Left lobe of liver (tissue), 2 donors: ENCODE measurements at places on chromosomes 12 and 14.

- DNase-seq: no peak
Observed at GRCh38 chr14:94936401-94936892, 166.5 kb upstream of the GSC start.

GRCh38 chr12:49891476-49891875 is 12.2 kb downstream of the FAIM2 start:
- DNase-seq: no peak

GRCh38 chr12:115597157-115597712 is 680.3 kb downstream of the MED13L start:
- no peak for DNase-seq

GRCh38 chr14:53151523-53152183 is 1.5 kb downstream of the DDHD1 start:
- DNase-seq: no peak

DNA sequence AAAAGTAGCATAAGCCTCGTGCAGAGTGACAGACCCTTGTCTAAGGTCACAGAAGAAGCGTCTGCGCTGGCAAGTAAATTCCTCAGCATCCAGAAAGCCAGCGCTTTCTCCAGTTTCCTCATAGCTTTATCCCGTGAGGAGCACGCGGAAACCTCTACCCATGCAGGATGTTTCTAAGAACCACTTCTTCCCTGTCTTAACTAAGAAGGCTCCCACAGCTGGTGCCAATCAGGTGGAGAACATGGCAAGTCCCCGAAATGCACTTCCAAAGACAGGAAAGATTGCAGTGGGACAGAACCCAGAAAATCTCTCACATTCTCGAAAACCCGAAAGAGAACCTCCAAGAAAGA is 968 bp upstream of the ARID4A start:
- no peak for DNase-seq

DNA sequence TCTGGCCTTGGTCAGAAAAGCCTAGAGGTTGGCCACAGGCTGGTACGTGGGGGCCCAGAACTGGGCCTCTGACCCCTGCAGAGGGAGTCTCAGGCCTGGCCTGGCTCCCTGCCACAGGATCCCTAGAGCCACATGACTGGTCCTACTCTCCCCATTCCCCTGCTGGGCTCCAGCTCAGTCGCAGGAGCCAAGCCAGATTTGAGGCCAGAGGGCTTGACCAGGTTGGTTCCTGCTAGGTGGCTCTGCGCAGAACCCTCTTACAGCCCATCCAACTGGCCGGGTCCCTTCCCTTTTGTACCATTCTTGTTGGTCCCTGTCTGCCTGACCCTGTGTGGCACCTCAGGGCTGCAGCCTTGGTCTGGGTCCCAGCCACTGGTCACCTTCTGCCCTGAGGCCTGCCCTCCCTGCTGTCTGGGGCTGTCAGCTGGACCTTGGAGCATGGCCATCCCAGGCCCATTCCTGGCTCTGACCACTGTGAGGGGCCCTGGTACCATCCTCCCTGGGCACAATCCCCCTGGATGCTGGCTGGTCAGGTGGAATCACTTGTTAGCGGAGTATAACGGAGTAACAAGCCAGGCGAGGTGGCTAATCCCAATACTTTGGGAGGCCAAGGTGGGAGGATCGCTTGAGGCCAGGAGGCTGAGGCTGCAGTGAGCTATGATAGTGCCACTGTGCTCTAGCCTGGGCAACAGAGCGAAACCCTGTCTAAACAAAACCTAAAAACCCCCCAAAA is 22.9 kb upstream of the PPP1R13B start:
- peak; percentile 48 for DNase-seq

DNA sequence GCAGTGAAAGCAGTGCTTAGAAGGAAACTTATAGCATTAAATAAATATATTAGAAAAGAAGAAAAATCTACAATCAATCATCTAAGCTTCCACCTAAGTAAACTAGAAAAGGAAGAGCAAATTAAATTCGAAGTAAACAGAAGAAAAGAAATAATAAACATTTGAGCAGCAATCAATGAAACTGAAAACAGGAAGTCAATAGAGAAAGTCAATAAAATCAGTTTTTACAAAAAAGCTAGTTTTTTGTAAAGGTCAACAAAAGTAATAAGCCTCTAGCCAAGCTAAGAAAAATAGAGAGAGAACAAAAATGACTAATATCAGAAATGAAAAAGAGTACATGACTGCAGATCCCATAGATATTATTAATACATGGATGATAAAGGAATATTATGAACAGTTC is 34.2 kb upstream of the KTN1 start:
- DNase-seq: no peak

DNA sequence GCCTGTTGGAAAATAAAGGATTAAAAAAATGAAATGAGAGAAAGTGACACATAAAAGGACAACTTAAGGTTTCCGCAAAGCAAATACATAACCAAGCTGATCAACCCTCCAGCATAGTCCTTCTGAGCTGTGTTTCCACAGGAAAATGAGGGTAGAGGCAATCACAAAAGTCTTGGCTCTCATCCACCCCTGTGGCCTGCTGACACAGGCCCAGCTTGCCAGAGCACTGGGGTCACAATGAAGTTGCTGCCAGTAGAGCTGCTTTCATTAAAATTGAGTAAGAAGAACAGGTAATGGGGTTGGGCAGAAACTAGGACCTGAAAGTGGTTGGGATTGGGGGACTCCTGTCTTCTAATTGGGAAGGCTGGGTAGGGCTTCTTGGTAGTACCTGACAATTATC is 65.9 kb downstream of the RERG start:
- peak; percentile 74 for DNase-seq

- DNase-seq: no peak
Observed at GRCh38 chr12:85843606-85844310, 7.5 kb upstream of the RASSF9 start.

DNA sequence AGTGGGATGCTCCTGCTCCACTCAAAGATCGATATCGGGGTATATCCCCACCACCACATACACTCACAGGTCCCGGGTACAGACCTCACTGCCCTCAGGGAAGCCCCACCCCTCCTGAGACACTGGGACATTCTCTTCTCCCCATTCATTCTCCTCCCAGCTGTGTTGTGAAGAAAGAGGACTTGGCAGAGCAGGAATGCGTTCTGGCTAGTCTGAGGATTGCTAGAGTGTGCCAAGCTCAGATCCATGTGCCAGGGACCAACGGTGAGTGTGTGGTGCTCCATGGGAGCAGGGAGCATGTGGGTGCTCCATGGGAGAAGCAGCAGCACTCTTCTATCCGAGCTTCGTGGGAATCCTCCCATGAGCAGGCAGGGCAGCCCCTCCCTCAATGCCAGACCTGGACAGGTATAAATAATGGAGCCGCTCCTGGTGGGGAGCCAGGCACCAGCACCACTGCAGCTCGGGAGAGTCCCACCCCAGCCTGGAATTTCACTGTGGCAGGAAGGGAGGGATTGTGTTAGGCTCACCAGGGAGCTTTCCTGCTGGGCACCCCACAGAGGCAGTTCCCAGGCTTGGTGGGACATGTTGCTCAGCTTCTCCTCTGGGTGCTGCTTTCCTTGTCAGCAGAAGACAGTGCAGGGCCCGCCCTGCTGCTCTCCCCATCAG is 2.3 kb upstream of the KRT5 start:
- peak; percentile 34 for DNase-seq

DNA sequence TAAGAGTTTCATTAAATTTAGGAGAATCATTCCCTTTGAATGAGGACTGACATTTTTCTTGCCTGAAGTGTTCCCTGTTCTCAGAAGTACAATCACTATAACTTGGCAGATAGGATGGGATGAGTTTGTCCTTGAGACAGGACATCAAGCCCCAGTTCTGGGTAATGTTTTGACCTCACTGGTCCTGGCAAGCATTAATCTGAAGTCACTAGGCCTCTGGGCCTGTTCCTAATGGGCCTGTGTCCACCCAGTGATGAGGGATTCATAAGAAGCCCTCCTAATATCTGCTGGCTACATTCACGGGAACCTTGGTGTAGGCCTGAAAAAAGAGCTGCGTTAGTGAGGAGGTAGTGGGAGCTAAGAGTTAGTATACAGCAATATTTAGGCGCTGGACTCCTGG is 37.2 kb downstream of the NINJ2 start:
- no peak for DNase-seq

- DNase-seq: peak; percentile 29
Observed at GRCh38 chr14:54785778-54786770, 116.6 kb downstream of the GCH1 start.

- no peak for DNase-seq
Observed at GRCh38 chr14:82422230-82422629, 888.6 kb upstream of the SEL1L start.

DNA sequence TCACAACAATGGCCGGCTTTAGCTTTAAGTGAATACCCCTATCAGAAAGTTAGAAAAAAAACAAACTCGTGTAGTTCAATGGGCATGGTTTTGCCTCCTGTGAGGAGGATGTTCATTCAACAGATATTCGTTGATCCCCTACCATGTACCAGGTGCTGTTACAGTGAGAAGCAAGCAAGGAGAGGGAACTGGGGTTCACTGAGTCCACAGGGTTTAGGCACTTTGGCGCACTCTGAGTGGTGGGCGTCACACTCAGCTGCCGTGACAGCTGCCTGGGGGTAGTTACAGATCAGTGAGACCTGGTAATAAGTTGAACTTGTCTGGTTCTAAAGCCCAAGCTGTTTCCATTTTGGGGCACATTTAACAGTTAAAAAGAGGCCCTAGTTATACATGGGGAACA is 74.2 kb downstream of the PAPOLA start:
- no peak for DNase-seq

- peak; percentile 73 for DNase-seq
Observed at GRCh38 chr14:77044783-77045237, 16.3 kb upstream of the IRF2BPL start.

DNA sequence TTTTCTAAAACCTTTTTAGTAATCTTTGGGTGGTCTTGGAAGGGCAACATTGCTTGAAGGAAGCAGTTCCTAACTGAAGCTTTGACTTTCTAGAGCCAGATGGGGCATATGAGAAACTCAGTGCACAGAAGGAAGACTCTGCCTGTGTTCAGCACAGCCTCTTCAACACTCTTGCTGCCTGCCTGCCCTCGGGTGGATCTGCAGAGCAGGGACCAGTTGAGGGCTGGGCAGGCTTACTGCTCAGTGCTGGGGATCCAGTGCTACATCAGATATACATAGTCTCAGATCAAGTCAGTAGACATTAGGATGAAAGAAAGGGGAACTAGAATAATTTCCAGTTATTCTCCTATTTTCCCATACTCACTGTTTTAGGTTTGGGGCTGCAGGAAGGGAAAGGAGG is 29.5 kb upstream of the TMX1 start:
- DNase-seq: no peak

DNA sequence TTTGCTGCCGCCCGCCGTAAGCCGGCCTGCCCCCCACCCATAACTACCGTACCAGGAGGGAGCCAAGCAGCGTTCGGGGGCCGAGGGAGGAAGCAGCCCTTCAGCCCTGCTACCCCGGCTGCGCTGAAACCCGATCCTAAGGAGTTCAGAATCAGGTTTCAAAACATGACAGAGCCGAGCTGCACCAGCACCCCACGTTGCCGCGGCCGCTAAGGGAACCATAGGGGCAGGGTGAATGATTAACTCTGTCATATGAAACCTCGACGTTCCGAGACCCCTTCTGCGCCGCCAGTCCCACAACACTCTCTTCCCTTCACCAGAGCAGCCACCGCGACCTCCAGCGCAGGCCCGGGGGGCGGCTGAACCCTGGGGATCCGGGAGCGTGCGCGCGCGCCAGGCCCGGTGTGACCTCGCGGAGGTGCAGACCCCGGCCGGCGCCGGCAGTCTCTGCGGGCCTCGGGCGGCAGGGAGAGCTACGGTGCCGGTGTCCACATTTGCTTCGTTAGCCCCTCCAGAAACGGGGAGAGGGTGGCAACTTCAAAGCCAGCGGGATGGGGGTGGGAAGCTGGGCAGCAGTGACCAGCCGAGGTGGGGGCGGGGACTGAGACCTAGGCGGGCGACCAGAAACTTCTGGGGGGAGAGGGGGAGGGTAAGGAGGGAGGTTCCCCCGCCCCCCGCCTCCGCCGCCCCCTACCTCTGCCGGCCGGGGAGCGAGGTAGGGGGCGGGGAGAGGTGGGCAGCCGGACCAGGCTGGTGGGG is 1.6 kb downstream of the SIX4 start:
- no peak for DNase-seq

DNA sequence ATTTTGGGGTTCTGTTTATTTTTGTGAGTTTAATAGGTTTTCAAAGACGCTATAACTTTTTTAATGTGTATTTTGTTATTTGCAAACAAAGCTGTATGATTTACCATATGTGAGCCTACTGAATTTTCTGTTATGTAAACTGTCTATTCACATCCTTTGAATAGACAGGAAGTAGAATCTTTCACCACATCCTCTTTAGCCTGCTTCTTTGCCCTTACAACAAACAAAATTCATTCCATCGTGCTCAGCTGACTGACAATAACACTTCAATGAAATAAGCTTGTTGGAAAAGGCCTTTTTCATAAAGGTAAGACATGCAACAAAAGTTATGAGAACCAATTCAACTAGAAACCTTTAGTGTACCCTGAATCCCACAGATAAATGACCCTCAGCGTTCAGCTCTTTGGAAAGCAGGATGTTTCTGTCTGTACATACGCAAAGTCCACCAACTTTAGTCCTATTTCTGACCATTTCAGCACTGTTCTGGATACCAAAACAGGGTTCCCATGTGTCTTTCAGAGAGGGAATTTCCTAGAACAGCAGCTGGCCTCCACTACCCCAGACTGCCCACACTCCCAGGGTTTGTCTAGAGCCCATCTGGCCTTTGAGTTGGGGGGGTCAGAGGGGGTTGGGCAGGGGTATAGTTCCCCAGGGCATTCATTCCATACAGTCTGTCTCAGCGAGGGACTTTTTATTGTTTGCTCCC is 71.3 kb downstream of the DUSP6 start:
- no peak for DNase-seq

GRCh38 chr12:80761838-80762237 is 45.1 kb downstream of the MYF5 start:
- no peak for DNase-seq

GRCh38 chr14:65044596-65044959 is 57.7 kb downstream of the MAX start:
- DNase-seq: peak; percentile 48

DNA sequence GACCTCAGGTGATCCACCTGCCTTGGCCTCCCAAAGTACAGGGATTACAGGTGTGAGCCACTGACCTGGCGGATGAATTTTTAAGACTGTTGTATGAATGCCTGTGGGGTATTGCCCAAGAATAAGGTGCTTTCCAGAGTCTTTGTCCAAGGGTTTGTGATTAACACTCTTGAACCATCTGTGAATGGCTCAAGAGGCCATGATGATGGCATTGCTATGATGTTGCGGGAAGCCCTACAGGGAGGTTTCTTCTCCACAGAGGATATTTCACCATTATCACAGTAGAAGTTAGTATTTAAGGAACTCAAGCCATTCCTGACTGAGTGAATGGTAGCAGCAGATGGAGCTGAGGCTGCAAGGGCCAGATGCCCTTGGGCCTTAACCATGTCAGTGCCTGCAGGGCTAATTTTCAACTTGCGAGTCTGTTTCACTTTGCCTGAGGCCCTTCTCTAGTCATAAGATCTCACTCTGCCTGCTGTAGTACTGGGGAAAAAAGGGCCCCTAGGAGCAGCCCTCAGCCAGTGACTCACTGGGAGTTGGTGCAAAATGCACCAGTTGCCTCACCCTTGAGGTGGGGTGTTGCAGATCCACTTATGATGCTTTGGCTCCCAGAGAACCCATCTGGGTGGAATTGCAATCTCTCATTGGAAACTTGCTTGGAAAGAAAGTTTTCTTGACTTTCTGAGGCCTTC is 108.6 kb upstream of the FLRT2 start:
- DNase-seq: no peak

- no peak for DNase-seq
Observed at GRCh38 chr14:93994919-93995682, 2.0 kb upstream of the CCDC197 start.

- no peak for DNase-seq
Observed at GRCh38 chr12:31002999-31003398, 70.7 kb upstream of the DDX11 start.
